ENCODE measurements at places on chromosomes 3 and 15.

GRCh38 chr15:28017423-28017924 is 81.6 kb downstream of the OCA2 start:
- DNase-seq = no peak

DNA sequence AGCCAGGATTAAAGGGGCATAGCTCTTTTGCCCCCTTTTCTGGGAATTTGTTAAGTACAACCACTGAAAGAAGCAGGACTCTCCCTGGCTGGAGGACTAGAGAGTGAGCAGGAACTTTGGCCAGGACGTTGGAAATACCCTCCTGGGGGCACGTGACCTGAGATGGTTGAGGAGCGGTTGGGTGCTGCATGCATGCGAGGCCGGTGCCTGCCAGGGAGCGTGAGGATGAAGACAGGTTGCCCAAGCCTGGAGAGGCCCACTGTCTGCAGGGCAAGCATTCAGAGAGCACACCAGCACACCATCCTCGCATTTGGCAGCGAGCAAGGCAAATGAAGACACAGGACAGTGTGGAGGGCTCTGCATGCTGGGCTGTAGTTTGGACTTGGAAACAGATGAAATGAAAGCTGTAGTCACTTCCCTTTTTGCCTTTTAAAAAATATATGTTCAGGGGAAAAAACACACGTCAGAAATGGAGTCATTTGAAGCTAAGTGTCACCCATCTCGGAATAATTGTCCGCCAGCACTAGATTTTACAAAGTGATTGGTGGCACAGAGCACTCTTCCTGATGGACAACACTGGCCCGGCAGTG is 217.6 kb downstream of the SLCO3A1 start:
- no peak for DNase-seq

GRCh38 chr15:52912172-52912571 is 122.0 kb upstream of the ONECUT1 start:
- no peak for DNase-seq

DNA sequence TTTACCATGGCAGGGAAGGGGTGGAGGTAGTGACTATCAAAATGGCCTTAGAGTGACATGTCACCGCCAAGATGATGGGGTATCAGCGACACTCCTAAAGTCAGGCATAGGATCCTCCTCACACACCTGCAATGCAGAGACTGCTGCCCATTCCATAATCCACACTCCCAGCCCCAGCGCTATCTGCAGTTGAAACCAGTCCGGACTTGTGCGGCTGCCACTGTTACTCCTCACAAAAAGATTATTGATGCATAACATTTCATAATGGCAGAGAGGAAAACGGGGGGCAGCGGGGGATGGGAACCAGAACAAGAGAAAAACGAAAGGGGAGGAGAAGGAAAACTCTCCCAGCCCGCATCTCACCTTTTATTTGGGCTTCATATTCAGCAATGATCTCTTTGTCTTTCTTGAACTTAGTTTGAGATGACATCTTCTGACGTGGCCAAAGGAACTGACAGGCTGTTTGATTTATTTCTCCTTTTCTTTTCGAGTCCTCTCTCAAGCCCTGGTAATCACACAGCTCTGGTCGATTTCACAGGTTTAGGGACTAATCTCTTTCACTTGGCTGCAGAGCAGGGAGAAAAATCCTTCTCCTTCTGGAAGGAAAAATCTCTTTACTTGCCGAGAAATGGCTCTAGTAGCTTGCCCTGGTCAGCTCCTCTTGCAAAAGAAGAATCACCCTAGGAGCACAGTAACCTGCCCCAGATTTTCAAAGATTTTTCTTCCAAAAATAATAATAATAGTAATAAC is 749 bp downstream of the SRGAP3 start:
- no peak for DNase-seq

DNA sequence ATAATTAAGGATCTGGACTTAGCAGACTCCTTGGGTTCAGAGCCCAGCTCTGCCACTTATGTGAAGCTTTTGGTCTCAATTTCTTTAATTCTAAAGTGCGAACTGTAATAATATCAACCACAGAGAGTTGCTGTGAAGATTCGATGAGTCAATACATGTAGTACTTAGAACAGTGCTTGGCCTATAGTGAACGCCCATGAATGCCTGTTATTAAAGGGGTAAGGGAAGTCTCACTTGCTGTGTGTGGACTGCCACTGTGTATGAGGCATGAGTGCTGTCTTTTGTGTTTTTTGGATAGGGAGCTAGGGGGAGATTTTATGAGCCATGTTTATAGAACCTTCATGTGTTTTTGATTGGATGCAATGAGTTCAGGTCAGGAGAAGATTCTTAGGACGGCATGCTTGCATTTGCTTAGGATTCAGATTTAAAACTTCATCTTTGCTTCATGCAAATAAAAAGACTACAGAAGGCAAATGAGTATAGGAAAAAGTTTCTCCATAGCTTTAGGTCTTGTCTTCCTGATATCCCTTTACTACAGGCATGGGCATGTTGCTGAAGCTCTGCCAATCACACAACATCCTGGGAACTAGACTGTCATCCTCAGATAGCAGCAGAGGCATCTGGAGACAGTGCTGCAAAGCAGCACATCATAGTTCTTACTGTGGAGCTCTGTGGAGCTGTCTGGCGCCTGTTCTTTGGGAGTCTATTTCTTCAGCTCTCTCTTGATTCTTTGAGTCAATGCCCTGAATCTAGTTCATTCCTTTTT is 50.0 kb downstream of the PLS1 start:
- no peak for DNase-seq

- no peak for DNase-seq
These were observed 445.5 kb upstream of the TBL1XR1 start for GRCh38 chr3:177642804-177643125.

Measured in NCI-H2081 treated with DMSO at 0.1 percent for 48 hours (cell line).